ENCODE measurements at places on chromosomes 5 and 9.
A peak's percentile ranks its signal among the peaks of the same experiment; 100 is the strongest.

DNA sequence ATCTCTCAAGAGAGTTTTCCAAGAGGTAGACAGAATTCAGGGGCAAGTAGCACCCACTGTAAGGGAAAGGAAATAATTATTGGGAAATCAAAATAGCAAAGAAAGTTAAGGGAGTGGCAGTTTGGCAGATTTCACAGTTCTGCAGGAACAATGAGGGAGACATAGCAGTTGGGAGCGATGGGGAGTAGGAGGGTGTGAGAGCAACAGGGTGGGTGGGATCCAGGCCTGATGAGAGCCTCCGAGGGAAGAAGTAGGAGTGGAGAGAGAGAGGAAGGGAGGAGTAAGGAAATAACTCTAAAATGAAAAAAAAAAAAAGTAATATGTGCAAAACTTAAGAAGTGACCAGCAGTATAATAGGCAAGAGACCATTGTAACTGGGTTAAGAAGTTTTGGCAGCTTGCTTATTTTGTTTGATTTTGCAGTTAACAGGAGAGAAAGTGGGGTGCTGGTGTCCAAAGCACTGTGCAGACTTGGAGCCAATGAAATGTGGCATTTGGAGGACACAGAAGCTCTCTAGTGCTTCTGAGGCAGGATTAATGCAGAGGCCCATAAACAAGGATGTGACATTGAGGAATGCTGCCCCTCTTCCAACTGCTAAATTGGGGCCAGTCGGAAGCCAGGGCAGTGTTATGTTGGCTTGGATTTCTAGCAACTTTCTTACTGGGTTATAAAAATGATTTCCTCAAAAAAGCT, 10.2 kb downstream of the TNFAIP8 start:
- no peak for DNase-seq

GRCh38 chr5:50535393-50535792, 94.3 kb upstream of the EMB start:
- no peak for DNase-seq

- no peak for DNase-seq
These were observed 106.3 kb upstream of the MAMDC2 start for GRCh38 chr9:69937360-69937759.

- no peak for DNase-seq
These were observed 69.0 kb upstream of the OTULINL start for GRCh38 chr5:14512574-14512973.

DNA sequence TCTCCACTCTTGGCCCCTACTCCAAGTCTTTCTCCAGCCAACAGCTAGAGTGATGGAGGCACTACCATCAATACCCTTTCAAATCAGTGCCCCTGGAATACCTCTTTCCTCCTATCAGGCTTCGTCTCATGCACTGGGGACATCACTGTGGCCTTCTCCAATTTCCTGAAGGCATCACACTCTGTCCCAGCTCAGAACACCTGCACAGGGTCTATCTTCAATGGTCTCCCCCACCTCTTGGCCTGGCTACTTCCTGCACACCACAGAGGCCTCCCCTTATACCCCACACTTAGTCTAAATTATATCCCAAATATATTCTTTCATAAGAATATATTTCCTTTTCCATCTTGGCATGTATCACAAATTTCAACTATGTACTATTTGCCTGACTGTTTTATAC, 34.5 kb downstream of the ECPAS start:
- no peak for DNase-seq

GRCh38 chr9:8679371-8679822, 879.8 kb upstream of the DMAC1 start:
- DNase-seq: no peak

DNA sequence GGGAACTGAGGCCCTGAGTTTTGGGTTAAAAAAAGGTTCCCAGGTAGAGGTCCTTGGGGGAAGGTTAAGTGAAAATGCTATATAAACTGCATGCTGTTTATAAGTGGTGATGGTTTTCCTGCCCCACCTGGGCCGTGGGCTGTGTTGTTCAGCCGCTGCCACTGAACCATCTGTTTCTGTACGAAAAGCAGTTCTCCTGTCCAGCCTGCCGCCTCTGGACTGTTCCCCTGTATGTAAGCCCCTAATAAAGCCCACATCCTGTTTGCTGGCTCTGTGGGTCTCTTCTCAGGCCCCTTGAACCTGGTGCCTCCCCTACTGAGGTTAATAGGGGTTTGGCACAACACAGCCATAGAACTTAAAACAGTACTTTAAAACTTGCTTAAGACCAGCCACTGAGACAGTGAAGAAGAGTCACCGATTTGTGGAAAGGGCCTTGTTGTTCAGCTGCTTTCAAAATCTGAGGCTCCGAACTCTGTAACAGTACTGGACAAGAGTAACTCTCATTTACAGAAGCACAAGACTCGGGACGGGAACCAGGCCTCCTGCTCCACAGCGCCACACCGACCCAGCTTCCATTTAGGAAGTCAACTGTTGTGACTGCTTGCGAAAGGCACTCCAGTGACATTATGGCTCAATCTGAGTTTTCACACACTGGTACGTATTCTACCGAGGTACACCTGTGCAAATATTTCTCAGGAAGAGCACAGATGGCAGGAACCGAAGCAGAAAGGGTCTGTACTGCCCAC, 192.5 kb downstream of the CDK5RAP2 start:
- no peak for DNase-seq

- DNase-seq: no peak
These were observed 12.1 kb downstream of the GALNT10 start for GRCh38 chr5:154202379-154203260.

- no peak for DNase-seq
These were observed 81.4 kb downstream of the NSUN2 start for GRCh38 chr5:6551287-6551954.

DNA sequence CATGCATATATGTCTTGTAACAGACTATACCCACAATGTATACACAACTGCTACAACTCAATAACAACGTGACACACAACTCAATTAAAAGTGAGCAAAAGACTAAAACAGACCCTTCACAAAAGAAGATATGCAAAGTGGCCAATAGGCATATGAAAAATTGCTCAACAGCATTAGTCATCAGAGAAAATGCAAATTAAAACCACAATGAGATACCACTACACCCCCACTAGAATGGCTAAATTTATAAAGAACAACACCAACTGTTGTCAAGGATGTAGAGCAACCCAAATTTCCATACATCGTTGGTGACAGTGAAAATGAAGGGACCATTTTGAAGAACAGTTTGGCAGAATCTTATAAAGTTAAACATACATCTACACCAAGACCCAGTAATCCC, 38.9 kb downstream of the GABRB2 start:
- DNase-seq: no peak

- no peak for DNase-seq
These were observed 43.9 kb upstream of the ARAP3 start for GRCh38 chr5:141725891-141726290.

DNA sequence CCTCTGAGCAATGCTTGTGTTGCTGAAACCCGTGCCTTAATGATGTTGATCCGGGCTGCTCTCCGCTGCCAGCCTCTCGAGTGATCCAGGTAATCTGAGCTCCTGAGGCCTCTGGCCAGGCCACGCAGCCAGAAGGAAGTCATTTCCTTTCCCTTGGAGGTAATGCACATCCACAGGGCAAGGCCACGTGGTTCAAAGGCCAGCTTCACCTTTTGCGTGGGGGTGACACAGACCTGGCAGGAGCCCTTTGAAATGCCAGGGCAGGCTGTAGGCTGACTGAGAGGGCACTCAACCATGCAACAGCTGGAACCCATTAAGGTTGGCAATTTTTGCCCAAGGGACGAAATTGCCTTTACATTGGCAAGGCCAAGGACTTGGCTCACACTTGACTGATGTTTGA, 80.4 kb downstream of the LIX1 start:
- DNase-seq: no peak

- DNase-seq: no peak
These were observed 184.8 kb upstream of the RASEF start for GRCh38 chr9:83247732-83248131.

DNA sequence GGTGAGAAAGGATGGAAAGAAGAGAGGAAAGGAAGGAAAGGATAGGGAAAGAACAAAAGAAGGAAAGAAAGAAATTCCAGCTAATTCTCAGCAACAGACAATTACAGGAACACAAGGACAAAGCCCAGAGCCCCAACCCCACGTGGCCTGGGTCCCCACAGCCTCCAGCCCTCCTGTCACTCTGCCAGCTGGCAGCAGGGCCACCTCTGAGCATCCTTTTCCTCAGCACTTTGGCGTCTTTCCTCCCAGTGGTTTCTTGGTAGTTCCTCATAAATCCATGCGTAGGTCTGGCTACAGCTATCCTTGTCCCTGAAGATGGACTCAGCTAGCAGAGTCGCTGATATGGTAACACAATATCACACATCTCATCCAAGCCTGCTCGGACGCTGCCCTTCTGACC, 28.3 kb downstream of the ADAMTS2 start:
- no peak for DNase-seq

DNA sequence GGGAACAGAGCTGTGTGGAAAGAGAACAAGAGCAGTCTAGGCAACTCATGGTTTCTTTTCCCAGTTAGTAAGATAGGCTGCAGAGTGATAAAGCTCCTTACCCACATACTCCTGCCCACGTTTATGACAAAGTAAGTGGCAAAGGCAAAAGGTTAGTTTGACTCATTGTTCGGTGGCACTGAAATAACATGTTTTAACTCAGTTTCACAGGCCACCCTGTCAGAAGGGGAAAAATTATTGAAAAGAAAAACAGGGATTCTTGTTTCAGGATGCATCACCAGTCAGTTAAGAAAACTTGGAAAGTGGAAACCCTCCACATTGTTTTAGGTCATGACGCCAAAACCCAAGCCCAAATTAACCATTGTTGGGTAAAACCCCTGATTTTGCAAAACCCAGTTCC, 22.3 kb upstream of the DAB2 start:
- DNase-seq: no peak

DNA sequence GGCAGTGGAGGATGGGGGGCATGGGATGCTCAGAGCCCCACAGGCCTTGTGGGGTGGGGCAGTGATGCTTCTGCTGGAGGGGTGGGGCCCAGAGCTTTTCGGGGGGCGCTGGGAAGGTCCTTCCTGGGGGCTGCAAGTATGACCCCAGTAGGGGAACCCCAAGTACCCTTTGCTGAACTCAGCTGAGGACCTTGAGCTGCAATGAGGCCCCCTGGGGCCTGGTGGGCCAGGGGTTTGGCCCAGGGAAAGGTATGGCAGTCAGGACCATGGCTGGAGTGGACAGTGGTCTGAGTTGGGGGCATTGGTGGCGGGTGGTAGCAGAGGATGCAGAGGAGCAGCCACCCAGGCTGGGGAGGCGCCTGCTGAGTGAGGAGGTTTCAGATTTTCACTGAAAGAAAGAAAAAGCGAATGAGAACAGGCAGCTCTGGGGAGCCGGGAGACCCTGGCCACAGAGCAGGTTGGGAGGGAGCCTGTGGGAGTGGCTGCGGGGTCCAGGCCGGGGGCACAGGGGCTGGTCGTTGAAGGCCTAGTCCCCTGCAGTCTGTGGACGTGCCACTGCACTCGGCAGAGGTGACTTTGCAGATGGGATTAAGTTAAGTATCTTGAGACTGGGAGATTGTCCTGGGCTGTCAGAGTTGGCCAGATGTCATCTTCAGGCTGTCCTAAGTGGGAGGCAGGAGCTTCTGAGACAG, 19.2 kb downstream of the WNK2 start:
- DNase-seq: peak; percentile 90

DNA sequence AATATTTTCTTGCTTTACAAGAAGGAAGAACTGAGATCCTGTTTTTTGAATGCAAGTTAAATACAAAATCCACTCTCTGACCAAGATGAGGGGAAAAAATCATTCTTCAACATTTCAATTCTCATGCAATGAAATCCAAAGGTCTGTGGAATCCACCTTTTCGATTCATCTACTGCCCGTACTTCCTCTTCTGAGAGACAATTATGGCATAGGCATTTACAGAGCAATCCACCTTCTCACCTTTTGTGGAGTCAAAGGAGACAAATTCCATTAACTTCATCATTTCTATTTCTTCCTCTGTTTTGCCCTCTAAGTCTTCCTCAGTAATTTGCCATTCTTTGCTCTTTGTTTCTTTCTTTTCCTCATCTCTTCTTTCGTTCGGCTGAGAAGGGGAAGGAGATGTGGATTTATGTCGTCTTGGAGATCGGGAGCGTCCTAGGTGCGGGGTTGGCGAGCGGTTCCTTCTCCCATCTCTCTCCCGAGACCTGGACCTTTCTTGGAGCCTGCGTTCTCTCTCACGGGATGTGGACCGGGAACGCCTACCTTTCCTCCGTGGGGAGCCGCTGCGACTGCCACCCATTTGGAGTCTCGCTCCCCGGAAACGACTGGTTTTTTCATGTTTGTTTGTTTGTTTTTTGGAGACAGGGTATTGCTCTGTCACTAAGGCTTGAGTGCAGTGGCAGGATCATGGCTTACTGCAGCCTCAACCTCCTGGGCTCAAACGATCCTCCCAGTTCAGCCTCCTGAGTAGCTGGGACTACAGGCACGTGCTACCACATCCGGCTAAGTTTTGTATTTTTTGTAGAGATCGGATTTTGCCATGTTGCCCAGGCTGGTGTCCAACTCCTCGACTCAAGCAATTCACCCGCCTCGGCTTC, 24.3 kb upstream of the AFF4 start:
- no peak for DNase-seq

DNA sequence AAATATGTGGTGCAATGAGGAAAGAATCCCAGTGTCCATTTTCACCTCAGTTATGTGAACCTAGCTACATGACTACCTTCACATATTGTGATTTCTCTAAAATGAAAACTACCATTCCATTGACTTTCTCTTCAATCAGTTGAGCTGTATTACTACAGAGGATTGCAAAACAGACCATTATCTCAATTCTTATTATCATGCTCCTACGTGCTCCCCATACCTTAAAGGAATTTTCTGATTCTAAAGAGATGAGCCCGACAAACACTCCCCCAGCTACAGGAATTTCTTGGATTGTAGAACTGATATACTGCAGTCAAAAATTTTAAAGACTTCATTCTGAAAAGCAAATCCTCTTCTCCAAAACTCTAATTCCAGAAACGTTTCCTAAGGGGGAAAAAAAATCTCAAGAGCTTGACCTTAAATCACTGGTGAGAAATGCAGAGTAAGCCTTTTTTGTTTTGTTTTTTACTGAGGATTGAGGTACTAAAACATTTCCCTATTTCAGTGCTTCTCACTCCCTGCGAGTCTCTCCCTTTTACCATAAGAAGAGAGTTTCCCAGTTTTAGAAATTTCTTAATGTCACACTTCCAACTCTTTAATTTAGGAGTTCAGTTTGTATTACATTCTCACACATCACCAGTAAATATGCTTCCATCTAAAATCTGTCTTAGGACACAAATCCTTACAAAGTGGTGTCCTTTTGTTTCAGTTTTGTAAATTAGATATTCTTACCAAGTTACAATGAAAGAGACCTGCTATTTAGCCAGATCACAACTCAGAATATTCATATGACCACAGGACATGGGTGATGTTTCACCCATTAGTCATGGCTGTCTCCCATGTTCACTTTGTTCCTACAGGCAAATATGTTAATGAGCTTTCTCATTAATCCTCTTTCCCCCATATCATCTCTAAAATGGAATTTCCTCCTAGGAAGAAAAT, 203.8 kb downstream of the TSSK1B start:
- DNase-seq: no peak

GRCh38 chr9:7186175-7186574, 428.4 kb downstream of the KDM4C start:
- DNase-seq: no peak

DNA sequence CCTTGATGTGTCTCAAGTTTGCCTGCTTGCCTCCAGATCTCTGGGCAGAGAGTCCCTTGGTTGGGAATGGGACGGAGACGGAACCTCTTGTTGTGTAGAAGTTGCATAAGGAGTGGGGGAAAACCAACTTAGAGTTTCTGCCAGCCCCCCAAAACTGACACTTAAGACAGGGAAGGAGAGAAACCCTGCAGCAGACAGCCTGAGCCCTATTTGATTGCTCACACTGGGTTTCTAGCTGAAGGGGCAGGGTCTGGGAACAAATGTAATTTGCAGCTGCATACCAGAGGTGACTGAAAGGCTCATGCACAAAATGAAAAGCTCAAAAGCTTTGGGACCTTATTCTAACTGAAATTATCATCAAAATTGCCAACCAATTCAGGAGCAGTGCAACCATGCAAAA, 254.5 kb downstream of the RASEF start:
- no peak for DNase-seq
